ENCODE measurements at places on chromosomes 1 and 21. TPM values are rescaled to one million over a fixed set of nuclear protein-coding genes. Genes with fewer than 3 reads are reported as not detected.
A peak's percentile ranks its signal among the peaks of the same experiment; 100 is the strongest.

DNA sequence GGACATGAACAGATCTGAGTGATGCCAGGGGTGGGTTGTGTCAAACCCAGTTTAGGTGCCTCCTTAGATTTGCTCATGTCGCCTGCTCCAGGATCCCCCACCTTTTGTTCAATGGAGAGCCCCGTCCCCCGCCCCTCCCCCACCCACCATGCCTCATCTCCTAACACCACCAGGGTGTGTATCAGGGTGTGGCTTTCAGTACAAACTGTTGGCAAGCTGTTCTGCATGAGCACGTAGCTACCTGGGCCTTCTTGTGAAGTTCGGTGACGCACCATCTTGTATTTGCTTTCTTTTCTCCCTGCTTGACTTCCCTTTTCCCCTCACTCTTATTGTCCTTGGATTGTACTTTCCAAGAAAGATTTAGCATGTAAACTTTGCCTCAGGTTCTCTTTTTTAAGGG lies 94.8 kb downstream of the EBNA1BP2 start:
- DNase-seq, result no peak

DNA sequence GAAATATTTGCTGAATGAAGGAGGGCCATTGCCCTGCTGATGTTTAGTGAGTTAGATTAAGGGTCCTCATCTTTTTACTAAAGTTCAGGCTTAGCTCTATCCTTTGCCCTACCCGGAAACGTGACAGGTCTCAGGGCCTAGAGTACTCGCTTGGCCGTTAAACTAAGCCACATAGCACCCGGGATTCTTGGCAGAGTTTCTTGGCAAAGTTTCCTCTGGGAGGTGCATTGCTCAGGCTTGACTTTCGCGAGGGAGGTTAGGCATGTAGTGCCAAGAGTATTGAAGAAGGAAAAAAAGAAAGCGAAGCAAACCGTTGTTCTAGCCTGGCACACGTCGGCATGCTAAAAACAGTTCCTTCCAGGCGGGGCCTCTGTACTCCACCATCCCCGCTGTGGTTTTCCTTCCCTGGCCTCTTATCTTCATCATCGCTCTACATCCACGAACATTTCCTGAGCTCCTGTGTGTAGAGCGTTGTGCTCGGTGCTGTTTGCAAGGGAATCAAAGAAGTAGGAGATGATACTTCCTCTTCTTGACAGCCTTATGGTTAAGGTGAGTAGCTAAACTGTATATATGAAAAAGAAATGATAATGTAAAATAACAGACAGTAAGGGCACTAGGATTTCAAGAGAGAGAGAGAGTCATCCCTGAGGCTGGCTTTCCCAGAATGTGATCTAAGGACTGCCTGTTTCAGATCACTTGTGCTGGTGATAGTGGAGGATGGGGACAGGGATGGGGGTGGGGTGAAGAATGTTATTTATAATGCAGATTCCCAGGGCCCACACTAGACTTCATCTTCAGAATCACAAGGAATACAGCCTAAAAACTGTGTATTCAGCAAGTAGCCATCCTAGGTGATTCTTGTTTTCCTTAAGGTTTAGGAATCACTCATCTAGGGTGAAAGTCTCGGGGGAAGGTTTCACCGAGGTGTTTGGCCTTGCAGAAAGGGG lies 18.8 kb downstream of the RNF220 start:
- peak; percentile 52 for DNase-seq

GRCh38 chr1:211377539-211378450 lies 51.2 kb downstream of the TRAF5 start:
- DNase-seq, result no peak

DNA sequence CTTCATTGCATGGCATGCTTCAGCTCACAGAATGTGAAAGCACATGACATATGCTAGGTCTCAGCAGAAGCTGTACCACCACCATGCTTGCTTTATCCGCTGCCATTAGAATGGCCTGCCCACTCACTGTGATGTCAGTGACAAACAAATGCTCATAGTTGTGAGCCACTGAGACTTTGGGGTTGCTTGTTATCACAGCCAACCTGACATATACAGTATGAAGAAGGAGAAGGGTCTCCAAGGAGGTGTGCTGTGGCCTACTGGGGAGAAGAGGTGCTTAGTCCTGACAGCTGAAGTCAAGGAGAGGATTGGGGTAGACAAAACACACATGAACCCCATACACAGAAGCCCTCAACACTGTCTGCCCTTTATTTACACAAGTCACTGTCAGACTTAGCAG lies 19.5 kb upstream of the TENT5C start:
- no peak for DNase-seq

- DNase-seq, result peak; percentile 69
Measured at GRCh38 chr1:207644852-207645634, at the start of gene CR1L. CR1L (plus strand) TSS chr1:207645133; CDS start chr1:207645234, 101 bp downstream.

The NR0B2 gene
- total RNA-seq, result not detected

GRCh38 chr1:244237445-244237844 lies 186.4 kb downstream of the ZBTB18 start:
- peak; percentile 69 for DNase-seq

The DNAJC6 gene
- total RNA-seq, result 11.9 TPM

DNA sequence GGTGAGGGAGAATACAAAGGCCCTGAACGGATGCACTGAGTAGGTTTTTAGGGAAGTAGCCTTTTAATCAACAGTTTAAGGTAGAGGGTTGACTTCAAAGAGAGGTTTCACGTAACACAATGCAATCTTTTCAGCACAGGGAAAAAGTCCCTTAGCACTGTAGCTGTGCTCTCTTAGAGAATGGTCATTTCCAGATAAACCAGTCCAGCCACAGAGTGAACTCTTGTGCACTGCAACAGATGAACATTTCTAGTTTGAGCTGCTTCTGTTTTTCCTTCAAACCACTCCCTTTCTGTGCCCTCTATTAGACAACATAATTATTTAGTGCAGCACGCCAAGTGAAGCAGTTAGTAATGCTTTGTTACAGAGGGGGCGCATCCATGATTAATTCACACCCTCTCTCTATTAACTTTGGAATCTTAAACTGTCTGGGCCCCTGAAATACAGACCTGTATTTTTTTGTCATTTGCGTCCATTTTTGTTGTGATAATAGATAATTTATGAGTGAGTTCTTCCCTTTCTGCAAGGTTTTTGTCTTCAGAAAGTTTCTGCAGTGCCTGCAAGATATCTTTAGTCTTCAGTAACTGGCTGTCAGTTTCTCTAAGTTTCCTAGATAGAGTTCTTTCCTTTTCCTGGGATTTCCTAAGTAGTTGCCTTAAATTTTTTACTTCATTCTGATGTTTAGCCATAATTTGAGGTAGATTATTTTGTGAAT lies 22.9 kb downstream of the LCA5L start:
- no peak for DNase-seq
